ENCODE measurements at places on chromosomes 1 and 21.

GRCh38 chr1:29311352-29312030 lies 75.2 kb downstream of the PTPRU start:
- DNase-seq: no peak

DNA sequence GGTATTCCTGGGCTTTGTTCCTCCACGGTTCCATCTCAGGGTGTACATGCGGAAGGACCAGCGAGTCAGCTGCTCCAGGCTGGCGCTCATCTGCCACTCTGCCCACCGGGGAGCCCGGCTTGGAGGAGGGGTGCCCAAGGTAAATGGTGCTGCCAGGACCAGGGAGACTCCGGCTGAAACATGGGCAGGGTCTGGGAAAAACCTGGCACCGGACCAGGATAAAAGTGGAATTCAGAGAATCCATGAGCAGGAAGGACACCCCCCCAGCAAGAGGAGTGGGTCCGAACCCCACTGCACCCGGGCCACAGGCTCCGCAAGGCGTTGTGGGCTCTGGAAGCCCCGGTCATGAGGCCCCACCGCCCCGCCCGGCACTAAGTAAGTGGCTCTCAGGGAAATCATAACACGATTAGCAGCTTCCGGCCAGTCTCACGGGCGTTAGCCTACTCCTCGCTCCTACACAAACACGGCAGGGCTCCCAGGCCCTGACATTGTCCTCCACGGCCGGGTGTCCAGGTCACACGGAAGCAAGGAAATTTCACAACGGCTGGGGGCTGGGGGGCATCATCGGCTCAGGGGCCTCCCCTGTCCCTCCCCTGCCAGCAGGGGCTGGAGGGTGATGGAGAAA lies 21.1 kb downstream of the MEGF6 start:
- DNase-seq: no peak

DNA sequence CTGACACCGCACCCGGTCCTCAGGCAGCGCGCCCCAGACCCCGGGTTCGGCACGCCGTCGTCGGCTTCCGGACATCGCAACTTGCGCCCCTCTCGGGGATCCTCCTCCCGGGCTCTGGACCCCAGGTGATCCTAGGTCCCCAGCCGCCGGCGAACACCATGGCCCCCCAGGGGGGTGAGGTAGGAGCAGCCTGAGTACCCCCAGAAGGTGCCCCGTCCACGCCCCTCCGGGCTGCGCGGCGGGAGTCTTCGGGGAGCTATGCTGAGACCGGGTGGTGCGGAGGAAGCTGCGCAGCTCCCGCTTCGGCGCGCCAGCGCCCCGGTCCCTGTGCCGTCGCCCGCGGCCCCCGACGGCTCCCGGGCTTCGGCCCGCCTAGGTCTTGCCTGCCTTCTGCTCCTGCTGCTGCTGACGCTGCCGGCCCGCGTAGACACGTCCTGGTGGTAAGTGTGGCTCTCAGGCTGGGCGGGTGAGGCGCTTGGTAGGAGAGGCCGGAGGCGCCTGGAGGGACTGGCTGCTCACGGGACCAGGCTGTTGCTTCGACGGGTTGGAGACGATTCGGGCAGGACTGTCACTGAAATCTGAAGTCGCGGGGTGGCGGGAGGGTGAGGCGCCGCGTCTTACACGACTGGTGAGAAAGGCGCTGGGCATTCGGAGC lies 367 bp downstream of the WNT2B start:
- no peak for DNase-seq

DNA sequence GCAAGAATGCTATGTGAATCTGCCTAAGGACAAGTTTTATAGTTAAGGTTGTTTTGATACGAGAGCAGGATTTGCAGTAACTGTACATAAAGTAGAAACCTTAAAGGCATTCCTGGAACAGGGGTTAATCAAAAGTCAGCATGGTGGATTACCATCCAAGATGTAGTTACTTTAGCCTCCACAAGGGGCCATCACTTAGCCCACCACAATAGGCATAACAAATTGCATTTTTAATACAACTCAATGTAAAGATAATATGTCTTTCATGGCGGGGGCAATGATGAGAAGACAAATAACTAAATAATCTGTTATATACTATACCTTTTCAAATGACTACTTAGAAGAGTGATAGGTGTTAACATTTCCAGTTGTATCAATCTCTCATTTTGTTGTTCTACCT lies 611.2 kb upstream of the ADGRL4 start:
- DNase-seq: no peak

GRCh38 chr1:225449774-225450173 lies 21.9 kb upstream of the LBR start:
- no peak for DNase-seq

GRCh38 chr1:171954361-171954760 lies 113.1 kb downstream of the DNM3 start:
- peak; percentile 20 for DNase-seq

DNA sequence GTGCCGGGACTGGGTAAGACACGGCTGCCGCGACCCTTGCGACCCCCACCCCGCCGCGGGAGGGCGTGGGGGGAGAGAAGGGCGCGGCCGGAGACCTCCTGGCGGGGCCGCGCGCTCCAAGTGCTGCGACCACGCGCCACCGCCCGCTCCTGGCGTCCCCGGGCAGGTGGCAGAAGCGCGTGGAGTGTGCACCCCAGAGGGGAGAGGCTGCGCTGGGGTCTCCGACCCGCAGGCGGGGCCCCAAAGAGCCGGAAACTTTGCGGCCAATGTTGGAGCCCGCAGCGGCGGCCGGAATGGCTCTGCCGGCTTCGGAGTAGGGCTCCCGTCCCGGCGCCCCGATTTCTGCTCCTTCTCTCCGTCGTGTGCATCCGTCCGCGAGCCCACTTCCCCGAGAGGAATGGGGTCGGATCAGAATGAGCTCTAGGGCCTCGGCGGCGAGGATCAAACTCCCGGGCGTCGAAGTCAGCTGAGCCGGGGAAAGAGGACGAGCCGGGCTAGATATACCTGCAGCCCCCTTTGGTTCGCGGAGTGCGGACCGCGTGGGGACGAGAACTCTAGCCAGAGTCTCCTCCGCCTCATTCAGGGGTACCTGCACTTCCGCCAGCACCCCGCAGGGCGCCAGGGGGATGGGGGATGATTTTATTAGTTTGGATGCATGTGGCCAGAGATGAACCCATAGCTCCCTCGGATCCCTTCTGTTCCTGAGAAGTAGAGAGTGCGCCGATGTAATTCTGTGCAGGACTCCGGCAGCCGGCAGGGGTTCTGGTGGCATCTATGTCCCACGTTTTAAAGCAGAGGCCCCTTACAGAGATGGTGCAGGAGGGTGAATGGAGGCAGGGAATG lies 751 bp downstream of the STUM start:
- DNase-seq: no peak

- DNase-seq: no peak
Measured at GRCh38 chr1:212909652-212910063, 40.7 kb upstream of the VASH2 start.

DNA sequence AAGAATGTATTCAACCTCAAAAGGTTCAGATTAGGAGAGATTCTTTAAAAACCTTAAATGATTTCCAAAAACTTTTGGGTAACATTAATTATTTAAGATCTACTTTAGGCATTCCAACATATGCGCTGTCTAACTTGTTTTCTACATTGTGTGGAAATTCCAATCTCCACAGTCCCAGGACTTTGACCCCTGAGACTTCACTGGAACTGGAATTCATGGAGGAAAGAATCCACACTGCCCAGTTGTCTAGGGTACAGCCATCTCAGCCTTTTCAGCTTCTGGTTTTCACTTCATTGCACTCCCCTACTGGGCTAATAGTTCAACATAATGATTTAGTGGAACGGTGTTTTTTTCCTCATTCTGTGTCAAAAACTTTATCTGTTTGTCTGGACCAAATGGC lies 161.5 kb downstream of the IER5 start:
- DNase-seq: no peak

GRCh38 chr1:229034342-229034741 lies 236.6 kb upstream of the RAB4A start:
- no peak for DNase-seq

DNA sequence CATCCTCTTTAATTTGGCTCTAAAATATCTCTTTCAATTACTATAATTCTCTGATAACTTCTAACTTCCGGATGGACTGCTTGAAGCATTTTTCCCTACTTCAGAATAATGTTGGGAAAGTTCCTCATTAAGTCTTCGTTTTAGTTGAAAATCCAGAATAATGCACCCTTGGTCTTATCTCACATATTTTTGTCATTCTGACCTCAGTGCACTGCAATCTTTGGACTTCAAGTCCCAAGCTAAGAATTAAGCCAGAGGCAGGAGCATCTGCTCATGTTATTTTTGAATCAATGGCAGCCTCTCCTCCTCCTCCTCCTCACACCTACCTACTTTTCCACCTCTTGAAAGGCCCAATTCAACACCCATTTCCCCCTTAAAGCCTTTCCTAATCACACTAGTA lies 169.8 kb downstream of the CYYR1 start:
- no peak for DNase-seq

DNA sequence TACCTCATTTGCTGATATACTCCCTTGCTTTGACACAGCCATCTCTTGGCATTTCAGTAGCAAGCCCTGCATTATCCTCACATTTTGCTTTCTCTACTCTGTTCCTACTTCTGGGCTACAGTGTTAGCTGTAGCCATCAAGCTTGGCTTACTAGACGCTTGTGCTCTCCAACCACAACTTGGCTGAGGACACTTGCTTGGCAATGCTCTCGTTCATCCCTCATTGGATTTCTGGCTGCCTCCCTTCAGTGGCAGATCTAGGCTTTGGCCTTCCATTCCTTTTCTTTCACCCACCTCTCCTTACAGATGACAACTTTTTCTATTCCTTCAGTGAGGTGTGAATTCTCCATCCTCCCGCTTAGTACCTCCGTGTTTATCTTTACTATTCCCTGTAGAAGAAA lies 428.7 kb upstream of the LRRC7 start:
- no peak for DNase-seq

DNA sequence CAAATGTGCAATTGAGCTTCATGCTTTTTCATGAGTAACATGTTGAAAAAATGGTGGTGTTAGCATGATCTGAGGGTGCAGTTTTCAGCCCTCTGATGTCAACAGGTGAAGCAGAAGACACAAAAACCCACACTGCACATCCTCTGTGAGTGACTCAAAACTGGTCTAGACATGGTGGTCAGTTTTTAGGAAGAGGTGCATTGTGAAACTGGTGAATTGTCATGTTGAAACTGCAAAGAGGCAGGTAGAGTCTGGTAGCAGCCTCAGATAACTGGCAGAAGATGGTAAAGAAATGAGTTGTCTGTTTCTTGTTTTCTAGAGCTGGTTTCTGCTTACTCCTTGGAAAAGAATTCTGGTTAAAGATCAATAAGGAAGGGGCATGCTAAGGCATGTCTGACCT lies 97.3 kb upstream of the HMCN1 start:
- DNase-seq: no peak

DNA sequence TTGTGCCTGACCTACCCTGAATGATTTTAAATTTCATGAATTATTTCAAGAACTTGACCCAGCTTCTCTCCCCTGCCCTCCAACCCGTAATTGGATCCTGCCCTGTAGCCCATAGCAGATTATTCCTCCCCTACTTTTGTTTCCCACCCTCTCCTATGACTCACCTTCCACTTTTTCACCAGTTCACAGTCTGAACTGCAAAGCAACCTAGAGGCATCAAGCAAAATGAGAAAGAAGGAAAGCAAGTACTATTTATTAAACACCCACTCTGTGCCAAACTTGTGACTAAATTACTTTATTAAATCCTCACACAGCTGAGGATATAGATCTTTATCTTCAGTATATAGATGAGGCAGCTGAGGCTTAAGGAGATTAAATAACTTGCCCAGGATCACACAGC lies 20.7 kb upstream of the IKBKE start:
- no peak for DNase-seq

DNA sequence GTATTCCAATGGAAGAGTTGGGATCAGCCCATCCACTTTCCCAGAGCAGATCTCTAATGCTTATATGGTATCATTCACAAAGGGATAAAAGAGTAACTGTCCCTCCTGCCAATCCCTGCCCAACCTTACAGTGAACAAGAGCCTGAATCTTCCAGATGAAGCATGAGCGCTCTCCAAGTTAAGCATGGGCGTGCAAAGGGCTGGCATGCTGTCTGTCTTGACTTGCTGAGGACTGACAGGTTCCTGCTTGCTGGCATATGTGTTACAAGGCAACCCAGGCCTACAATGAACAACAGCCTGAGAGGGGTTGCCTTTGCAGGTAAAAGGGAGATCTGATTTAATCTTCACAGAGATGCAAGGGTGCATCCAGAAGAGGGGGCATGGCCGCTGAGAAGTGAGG lies 155.6 kb upstream of the SOD1 start:
- no peak for DNase-seq

GRCh38 chr1:201999625-202000238 lies 10.7 kb upstream of the ELF3 start:
- peak; percentile 53 for DNase-seq

- no peak for DNase-seq
Measured at GRCh38 chr1:207888652-207889051, 22.3 kb downstream of the CD34 start.

GRCh38 chr1:234963180-234963903 lies 165.3 kb downstream of the TOMM20 start:
- DNase-seq: no peak

DNA sequence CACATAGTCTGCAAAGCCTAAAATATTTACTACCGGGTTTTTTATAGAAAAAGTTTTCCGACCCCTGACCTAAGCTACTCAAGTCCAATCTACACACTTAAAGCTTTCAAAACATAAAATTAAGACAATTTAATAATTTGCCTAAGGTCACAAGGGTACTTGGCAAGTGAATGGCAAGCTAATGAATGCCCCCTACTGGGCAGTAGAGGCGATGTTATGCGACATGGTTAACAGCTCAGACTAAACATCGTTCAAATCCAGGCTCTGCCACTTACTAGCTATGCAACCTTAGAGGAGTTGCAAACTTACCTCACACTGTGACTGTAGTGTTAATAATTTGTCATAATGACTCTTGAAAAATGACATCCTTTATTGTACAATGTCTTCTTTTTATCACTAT lies 317.2 kb upstream of the NFIA start:
- no peak for DNase-seq

DNA sequence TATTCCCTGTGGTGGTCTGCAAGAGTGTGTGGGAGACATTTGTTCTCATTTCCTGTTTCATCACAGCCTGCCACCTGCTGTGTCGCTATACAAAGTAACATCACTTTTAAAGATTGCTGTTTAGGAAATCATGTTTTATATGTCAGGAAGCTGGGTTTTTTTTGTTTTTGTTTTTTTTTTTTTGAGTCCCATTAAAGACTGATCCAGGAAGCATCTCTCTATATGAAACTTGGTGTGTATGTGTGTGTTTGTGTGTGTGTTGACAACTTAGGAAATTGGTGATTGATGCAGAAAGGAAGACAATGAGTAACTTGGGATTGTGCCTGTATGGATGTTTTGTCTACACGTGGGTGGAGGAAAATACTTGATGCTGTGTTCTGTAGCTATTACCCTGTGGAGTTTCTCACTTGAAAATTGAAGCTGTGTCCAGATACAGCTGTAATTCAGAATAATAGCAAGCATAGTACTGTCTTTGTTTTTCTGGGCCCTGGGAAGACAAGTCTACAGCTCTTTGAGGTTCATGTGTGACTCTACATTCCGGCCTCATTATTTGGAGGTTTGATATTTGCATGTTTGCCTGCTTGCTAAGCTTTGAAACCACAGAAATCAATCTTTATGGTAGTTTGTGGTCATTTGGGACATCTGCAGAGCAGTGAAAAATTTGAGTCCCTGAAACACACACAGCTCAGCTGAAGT lies 47.9 kb downstream of the LAMC1 start:
- no peak for DNase-seq

Measured in putamen (tissue), 1 donor.